ENCODE measurements at places on chromosomes 13 and 19. TPM values are rescaled to one million over a fixed set of nuclear protein-coding genes. Genes with fewer than 3 reads are reported as not detected.

GRCh38 chr13:51249770-51250741 is 27.9 kb downstream of the FAM124A start:
- DNase-seq, result no peak

DNA sequence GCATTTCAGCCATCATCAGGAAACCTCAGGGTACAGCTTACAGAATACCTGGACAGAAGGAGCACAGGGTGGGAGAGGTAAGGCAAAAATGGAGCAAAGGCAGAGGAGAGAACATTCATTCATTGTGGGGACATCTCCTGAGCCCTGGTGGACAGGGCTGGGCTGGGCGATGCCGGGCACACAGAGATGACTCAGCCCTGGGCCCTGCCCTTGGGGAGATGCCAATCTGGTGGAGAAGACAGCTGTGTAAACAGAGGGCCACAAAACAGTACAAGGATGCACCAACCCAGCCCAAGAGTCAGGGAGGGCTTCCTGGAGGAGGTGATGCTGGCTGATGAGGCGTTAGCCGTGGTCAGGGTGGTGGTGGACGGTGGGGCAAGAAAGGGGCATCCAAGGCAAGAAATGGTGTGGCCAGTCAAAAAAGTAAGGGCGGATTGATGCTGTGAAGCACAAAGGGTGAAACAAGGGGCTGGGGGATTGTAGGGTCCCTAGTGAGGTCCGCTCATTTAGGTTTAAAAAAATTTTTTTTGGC is 3.6 kb upstream of the HAS1 start:
- no peak for DNase-seq

- no peak for DNase-seq
Observed at GRCh38 chr13:97904059-97904458, 49.4 kb upstream of the IPO5 start.

- peak; percentile 37 for DNase-seq
Observed at GRCh38 chr13:49220036-49220855, at the start of gene MLNR. Gene MLNR (plus strand): TSS chr13:49220338. CDS start chr13:49220338, 0 bp downstream.

GRCh38 chr13:27001705-27002104 is 169.9 kb downstream of the USP12 start:
- DNase-seq, result no peak

- no peak for DNase-seq
Observed at GRCh38 chr13:79406597-79406908, 498 bp upstream of the RBM26 start.

GRCh38 chr19:6271721-6272410 is 7.9 kb downstream of the MLLT1 start:
- no peak for DNase-seq

- DNase-seq, result no peak
Observed at GRCh38 chr13:96573563-96573962, 420.7 kb downstream of the OXGR1 start.

DNA sequence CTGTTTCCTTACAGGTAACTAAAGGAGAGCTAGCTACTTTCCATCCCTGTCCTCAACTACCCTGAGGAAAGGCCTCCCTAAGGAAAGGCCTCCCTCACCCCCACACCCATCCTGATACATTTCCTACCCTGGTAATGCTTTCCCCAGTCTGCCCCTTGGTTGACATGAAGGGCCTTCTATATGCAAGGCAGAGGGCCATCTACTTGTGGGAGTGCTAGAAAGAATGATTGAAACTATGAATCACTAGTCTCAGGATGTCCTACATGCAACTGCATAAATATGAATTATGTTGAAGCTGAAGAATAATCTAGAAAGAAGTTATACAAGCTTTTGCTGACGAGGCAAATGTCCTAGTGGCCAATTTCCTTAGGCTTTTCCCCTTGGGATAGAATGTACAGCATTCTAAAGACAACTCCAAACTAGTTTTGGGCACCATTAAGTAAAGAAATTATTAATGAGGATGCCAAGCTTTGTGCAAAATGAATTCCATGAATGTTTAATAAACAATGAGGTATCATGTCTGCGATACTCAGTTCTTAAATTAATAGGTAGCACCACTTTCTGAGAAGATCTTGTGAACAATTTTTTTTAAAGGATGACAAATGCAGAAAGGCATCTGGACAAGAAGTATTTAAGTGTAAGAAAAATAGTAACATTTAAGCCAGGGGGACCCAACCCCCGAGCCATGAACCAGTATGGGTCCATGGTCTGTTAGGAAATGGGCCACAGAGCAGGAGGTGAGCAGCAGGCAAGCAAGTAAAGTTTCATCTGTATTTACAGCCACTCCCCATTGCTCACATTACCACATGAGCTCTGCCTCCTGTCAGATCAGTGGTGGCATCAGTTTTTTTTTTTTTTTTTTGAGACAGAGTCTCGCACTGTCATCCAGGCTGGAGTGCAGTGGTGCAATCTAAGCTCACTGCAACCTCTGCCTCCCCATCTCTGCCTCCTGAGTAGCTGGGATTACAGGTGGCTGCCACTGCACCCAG is 223.0 kb downstream of the LHFPL6 start:
- no peak for DNase-seq

GRCh38 chr19:38274739-38275138 is 10.4 kb downstream of the SPINT2 start:
- no peak for DNase-seq

- no peak for DNase-seq
Observed at GRCh38 chr13:29605860-29606526, 10.5 kb upstream of the SLC7A1 start.

The ZNF154 gene
- total RNA-seq, result 2.4 TPM

The ZNF730 gene
- total RNA-seq, result 0.69 TPM

The EDNRB gene
- total RNA-seq, result not detected

The FOXA3 gene
- not detected for total RNA-seq

The ZNF793 gene
- 1.1 TPM for total RNA-seq

The PDX1 gene
- total RNA-seq, result not detected

The ZNF284 gene
- total RNA-seq, result 2.4 TPM

Data from naive thymus-derived CD4-positive, alpha-beta T cell (primary cell).